Peyer's patch (tissue), 4 donors: ENCODE measurements at places on chromosomes 4 and X. TPM values are rescaled to one million over a fixed set of nuclear protein-coding genes. Genes with fewer than 3 reads are reported as not detected.

GRCh38 chr4:61741327-61742096 lies 541.4 kb downstream of the ADGRL3 start:
- DNase-seq, result no peak

- peak; percentile 58 for DNase-seq
Measured at GRCh38 chr4:15963576-15963975, 601 bp upstream of the FGFBP2 start.

GRCh38 chrX:48794911-48795515 lies 6.9 kb upstream of the HDAC6 start:
- no peak for DNase-seq

GRCh38 chrX:19740744-19741143 lies 146.7 kb downstream of the SH3KBP1 start:
- no peak for DNase-seq

The GLRA2 gene
- total RNA-seq, result not detected

- no peak for DNase-seq
Measured at GRCh38 chrX:136215559-136215958, 35.6 kb downstream of the MAP7D3 start.

- no peak for DNase-seq
Measured at GRCh38 chr4:128854433-128854832, 44.9 kb downstream of the JADE1 start.

- DNase-seq, result peak; percentile 54
Measured at GRCh38 chr4:23789762-23790161, 100.1 kb downstream of the PPARGC1A start.

The AFF2 gene
- 2.5 TPM for total RNA-seq

The AKAP4 gene
- not detected for total RNA-seq

DNA sequence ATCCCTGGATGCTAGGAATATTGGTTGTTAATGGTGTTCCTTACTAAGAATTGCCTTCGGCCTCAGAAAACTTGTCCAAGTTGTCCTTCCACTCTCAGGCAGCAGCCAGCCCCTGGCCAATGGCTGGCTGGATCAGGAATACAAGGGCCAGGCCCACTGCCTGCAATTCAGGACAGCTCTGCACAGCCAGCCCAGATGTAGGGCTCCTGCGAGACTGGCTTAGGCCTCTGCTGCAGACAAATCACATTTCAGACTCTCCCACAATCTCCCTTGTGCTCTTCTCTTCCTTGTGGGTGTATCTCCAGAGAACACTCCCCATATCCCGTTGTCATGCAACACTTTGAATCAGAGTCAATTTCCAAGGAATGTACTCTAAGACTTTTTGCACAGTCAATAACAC lies 747.6 kb upstream of the FTHL17 start:
- no peak for DNase-seq

DNA sequence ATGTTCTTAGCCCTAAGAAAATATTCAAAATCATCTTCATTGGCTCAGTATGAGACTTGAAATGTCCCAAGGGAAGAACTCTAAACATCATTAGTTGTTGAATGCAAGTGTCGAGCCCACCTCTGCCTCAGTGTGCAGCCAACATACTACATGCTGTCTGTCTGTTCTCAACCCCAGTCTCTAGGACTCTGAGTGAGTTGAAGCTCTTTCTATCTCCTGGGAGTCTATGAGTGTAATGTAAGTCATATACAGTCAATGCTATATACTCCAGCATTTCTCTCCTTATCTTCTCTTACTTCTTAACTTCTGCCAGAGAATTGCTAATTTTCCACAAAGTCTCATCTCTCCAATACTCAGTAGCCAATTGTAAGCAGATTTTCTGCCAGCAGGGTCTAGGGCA lies 61.3 kb downstream of the SPATA18 start:
- DNase-seq, result no peak

The REST gene
- total RNA-seq, result 34.9 TPM

GRCh38 chrX:155745792-155746191 lies 133.0 kb upstream of the TMLHE start:
- DNase-seq, result peak; percentile 60

The TRIML1 gene
- total RNA-seq, result not detected

DNA sequence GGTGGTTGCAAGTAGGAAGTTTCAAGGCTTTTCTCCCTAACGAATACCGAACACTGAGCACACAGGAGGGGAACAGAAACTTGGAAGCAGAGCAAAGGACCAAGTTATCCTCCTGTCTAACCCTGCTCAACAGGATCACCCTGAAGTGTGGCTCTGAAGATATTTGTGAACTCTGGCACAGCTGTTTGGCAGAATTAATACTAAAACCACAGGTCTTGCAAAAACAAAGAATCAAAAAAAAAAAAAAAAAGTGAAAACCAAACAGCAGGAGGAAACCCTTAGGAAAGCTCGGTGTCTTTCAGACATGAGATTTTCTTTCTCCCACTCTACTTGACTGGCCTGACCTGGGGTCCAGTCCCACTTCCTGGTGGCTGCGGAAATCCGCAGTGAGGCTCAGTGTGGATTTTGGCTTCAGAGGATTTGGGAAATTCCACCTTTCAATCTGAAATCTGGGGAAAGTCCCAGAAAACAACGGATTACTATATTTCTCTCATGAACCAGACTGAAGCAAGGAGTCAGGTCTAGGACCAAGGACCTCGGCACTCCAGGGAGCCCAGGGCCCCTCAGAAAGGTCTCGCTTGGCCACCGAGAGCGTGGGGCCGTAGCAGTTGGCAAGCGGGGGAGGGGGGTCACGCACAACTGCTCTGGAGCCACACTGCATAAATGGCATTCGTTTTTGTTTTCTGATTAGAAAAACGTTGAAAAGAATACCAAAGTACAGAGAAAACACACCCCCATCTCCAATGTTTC lies 867 bp downstream of the TIFA start:
- DNase-seq, result peak; percentile 59

DNA sequence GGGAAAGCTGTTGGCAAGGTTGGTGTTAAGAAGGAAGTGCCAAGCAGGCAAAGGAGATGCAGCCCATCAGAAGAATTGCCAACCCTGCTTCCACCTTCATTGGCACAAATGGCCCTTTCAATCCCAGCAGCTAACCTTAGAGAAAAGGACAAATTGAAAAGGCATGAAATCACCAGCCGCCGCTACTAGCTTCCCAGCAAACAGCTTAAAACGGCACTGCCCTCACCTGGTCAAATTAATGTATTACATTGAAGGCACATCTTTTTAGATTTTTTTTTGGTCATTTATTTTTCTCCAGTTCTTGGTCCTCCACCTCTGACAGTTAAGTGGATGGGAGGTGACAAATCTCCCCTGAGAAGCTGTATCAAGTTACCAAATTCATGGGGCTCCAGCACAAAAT lies 51.0 kb upstream of the NHSL2 start:
- no peak for DNase-seq

The MAGEA3 gene
- not detected for total RNA-seq

DNA sequence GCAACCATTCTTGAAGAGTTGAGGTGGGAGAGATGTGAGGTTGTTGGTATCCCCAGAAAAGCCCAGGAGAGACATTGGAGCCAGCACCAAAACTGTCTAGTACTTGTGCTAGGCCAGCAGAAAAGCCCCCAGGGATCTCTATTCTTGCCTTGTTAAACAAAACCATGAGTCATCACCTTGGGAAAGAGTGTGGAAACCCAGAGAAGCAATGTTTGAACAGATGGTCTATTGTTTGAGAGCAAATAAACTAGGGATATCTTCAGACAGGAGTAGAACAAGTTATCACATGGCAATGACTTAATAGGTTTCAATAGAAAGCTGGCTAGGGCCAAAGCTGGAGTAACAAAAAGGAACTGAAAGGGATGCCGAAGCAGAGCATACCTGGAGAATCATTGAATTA lies 195.7 kb upstream of the CASK start:
- no peak for DNase-seq

DNA sequence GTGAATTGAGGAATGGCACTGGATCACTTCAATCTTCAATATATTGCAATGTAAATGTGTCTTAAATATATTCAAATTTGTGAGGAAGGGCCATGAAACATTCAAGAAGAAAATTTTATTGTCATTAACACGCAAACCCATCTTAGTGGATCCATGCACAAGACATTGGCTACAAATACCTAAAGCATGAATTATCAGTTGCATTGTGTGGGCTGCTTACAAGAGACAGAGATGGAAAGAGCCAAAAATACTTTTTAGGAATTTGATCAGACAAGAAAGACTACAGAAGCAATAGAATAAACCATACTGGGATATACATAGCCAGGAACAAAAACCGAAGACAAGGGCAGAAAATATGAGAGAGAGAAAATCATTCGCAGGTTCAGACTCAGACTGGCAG lies 616.2 kb upstream of the GRIA3 start:
- no peak for DNase-seq

GRCh38 chr4:108337923-108338322 lies 169.2 kb upstream of the LEF1 start:
- DNase-seq, result no peak

The RBM47 gene
- total RNA-seq, result 423 TPM

DNA sequence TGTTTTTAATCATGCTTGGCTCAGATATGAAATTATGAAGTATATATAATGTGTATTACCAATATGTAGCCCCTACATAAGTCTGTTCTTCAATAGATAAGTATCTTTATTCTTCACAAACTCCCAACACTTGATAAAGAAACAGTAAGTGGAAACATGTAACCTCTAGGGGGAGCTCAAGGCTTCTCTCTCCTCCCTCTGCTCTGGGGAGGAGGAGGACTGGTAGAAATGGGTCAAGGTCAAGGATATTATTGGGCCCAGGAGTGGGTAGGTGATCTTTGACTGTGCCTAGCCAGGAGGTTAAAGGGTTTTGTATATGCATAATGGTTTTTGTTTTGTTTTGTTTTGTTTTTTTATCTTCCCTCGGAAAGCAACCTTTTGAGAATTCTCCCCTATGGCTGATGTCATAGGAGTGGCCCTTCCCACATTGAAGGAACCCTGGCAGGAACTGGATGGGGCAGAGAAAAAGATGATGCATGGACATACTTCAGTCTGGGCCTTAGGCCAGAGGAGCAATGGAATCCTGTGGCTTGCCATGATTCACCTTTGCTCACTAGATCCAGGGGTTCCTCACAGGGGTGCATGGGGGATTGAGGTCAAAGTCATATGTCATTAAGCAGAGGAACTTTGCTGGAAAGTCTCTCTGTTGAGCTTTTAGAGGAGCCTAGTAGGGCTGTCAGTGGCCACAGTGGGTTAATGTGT lies 460.3 kb downstream of the MID1IP1 start:
- no peak for DNase-seq

GRCh38 chrX:1451661-1452515 lies 821 bp downstream of the ASMTL start:
- DNase-seq, result peak; percentile 56

DNA sequence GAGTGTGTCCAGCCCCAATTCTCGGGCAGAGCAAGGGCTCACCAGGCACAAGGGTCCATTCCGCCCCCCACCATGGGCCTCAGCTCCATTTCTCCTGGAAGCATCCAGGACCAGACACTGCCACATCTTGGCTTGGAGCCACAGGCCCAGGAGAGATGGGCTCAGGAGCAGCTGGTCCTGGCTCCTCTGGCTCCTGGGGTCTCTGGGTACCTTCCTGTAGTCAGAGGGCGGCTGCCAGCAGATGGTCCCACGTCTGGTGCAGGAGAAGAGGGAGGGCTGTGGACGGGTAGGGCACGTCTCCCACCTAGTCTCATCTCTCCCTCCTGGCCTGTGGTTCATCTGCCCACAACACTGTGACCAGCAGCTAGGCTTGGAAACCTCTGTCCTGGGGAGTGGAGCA lies 8.0 kb downstream of the ATP2B3 start:
- no peak for DNase-seq

The TMEM31 gene
- total RNA-seq, result not detected

The GAR1 gene
- not detected for total RNA-seq

The SHROOM3 gene
- 52.0 TPM for total RNA-seq

The NPY5R gene
- not detected for total RNA-seq

The MAGEA8 gene
- not detected for total RNA-seq

The PPBP gene
- not detected for total RNA-seq

The GYG2 gene
- total RNA-seq, result 3.3 TPM

GRCh38 chr4:81405900-81406401 lies 65.8 kb downstream of the RASGEF1B start:
- DNase-seq, result no peak

GRCh38 chr4:143512978-143513313 lies 556 bp upstream of the SMARCA5 start:
- no peak for DNase-seq
